MG63 (cell line): ENCODE measurements at places on chromosomes 6 and 20. TPM values are rescaled to one million over a fixed set of nuclear protein-coding genes. Genes with fewer than 3 reads are reported as not detected.

- DNase-seq = peak; percentile 57
Measured at GRCh38 chr6:41846666-41847237, 48.4 kb downstream of the USP49 start.

DNA sequence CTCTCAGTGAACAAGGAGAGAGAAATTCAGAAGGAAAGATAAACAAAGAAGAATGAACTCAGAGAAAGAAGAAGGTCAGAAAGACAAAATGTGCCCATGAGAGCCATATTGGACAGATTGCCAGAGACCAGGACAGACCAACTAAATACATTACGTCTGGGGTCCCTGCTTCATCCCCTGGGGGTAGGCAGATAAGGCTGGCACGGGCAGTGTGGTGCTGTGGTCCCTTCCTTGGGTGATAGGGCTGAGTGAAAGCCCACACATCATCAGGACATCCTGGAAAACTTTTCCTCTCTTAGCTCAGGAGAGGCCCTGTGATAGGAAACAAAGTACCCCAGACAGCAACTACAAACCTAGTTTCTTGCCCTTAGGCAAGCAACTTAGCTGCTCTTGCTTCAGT lies 13.2 kb upstream of the ARMC12 start:
- no peak for DNase-seq

- DNase-seq = no peak
Measured at GRCh38 chr6:170010665-170011203, 259.3 kb downstream of the ERMARD start.

DNA sequence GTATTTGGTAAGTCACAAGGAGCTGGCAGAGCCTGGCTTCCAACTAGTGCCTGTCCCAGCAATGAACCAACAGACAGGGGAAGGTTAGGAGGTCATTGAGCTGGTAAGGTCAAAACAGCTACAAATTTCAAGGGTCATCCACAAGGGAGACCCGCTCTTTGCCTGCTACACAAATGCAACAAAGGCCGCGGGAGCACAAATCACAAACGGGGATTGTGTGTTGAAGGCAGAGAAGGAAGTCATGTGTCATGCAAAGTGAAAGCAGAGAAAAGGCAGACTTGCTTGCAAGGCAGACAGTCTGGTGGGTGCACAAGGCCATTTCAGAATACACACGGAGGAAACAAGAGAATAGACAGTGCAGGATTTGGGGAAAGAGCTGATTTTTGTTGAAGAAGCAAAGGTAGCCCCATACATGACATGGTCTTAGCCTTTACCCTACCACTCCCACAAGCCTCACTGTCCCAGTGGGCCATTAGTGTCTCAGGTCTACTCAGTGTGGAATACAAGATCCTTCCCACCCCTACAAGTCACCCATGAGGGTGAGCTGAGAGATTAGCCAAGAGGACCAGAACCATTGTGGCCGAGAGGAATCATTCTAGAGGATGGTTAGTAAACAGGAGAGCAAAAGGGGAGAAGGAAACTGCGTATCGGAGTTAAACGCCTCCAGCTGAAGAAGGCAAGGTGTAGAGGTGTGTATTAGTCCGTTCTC lies 18.1 kb upstream of the SAMHD1 start:
- DNase-seq = no peak

- DNase-seq = peak; percentile 35
Measured at GRCh38 chr20:34017610-34018009, 23.9 kb downstream of the RALY start.

The TMEM74B gene
- total RNA-seq = not detected in 2 replicates
